ENCODE measurements at places on chromosomes 7 and 10. TPM values are rescaled to one million over a fixed set of nuclear protein-coding genes. Genes with fewer than 3 reads are reported as not detected.

DNA sequence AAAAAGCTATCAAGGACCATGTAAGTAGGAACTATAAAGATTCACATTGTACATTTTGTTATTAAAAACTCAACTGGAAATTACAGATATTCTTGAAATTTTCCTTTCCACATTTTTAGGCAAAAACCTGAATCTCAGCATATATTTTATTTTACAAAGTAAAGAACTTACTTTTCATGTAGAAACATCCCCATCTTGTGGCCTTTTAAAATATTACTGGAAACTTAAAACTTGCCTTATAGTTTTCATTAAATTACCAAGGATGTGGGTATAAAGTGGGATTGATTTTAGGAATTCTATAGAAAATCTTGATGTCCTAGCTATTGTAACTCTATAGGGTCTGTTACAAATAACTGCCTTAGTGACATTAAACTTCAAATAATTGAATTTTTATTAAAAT is 10.6 kb downstream of the DBF4 start:
- no peak for DNase-seq

- no peak for DNase-seq
These were observed 225.9 kb downstream of the EMX2 start for GRCh38 chr10:117768333-117769042.

GRCh38 chr10:77939561-77940001 is 13.0 kb upstream of the DLG5 start:
- no peak for DNase-seq

The ACSM6 gene
- polyA plus RNA-seq = not detected

DNA sequence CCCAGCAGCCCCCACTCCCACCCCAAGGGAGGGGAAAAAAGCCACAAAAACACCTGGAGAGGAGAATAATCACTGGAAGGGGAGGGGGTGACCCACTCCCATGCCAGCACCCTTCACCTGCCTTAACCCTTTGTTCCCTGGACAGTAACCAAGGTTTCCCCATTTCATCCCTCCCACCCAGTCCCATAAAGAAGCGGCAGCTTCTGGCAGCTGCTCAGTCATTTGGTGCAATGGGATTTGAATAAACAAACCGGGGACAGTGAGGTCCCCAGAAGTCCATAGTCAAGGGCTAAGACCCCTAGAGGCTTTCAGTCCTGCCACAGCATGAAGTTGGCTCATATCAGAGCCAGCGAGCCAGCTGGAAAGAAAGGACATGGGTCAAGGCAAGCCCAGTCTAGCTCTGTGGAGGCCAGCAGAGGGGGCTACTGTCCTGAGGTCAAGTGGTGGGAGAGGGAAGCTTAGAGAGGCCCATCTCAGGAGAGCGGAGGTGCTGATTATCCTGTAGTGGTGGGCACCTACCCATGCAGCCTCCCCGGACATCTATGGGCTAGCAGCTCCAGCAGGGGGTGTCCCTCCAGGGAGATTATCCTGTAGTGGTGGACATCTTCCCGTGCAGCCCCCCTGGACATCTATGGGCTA is 58.9 kb upstream of the LBX1 start:
- DNase-seq = no peak

GRCh38 chr7:111654343-111654742 is 92.1 kb upstream of the IMMP2L start:
- DNase-seq = no peak

GRCh38 chr10:127987467-127988380 is 80.8 kb downstream of the PTPRE start:
- no peak for DNase-seq

The ZNF727 gene
- polyA plus RNA-seq = 0.26 TPM

The CALML3 gene
- polyA plus RNA-seq = not detected

- DNase-seq = no peak
These were observed 359.3 kb downstream of the PCLO start for GRCh38 chr7:82803411-82803810.

DNA sequence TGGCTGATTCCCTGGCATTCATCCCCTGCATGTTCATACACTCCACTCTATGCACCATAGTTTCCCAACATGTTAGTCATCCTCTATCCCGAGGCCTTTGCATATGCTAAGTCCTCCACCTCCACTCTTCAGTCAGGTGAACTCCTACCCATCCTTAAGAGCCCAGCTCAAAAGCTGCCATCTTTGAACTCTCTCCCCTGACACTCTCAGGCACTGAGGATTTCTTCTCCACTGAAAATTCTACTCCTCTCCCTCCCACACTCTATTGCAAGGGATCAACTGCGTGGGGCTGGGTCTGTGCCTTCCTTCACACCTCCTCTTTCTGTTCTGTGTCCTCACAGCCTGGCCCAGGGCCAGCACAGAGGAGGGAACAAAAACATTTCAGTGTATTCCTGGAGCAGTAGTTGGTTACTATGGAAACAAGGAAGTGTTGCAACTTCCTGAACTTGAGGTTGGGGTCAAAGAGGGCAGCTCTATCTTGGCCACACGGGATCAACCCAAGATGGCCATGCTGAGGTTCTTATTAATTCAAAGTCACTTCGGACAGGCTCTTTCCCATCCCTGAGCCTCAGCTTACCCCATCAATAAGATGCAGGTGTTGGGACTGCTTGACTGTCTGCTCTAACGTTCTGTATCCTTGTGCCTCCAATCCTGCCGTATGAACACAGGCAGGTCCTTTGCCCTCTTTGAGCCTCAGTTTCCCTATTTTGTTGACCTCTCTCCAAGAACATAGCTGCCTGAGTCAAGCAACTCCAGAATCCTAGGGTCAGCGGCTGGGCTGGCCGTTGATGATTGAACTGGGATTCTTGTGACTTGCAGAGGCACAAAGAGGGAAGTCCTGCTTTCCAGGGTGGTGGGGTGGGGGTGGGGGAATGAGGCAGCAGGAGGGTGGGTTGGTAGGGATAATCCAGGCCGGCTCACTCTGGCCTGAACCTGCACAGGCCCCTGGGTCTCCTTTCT is 15.5 kb downstream of the ZMIZ1 start:
- DNase-seq = peak; percentile 94

GRCh38 chr10:50545846-50546245 is 77.9 kb downstream of the SGMS1 start:
- no peak for DNase-seq

GRCh38 chr7:101186844-101187428 is 6.8 kb upstream of the NAT16 start:
- no peak for DNase-seq

The WDFY4 gene
- polyA plus RNA-seq = 31.7 TPM

The SDK1 gene
- polyA plus RNA-seq = 4.5 TPM

The CRTAC1 gene
- polyA plus RNA-seq = not detected

GRCh38 chr7:103936558-103936957 is 52.9 kb downstream of the RELN start:
- no peak for DNase-seq

DNA sequence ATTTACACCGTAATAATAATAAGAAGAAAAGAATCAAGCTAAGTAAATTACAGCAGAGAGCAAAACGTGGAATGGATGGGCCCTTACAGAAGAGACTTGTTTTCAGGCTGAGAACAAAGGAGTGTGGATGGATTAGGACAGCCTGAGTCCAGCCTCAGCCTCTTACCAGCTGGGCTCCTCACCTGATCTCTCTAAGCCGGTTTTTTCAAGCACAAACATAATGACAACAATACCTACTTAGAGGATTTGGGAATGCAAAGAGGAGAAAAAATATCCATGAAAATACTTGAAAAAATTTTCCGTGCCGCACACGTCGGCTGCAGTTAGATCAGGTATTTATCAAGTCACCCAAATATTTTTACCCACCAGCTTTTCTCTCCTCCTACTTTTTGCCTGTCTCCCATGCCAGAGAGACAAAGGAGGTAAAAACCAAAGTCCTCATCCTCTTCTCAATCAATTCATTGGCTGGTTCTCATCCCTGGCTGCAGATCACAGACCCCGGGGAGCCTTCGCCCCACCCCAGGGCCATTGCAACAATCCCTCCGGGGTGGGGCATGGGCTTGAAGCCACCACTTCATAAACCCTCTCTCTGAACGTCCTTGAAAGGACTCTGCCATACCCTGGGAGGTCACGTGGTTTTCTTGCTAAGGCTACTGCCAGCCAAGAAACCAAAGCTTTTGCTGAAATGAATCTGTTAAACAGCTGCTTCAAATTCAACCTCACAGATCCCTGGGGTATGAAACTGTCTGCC is 29.7 kb upstream of the GTF2I start:
- no peak for DNase-seq

GRCh38 chr7:877312-878232 is 1.2 kb downstream of the GET4 start:
- DNase-seq = peak; percentile 87

- DNase-seq = no peak
These were observed 6.2 kb upstream of the MACC1 start for GRCh38 chr7:20223356-20223755.

The LBX1 gene
- not detected for polyA plus RNA-seq

DNA sequence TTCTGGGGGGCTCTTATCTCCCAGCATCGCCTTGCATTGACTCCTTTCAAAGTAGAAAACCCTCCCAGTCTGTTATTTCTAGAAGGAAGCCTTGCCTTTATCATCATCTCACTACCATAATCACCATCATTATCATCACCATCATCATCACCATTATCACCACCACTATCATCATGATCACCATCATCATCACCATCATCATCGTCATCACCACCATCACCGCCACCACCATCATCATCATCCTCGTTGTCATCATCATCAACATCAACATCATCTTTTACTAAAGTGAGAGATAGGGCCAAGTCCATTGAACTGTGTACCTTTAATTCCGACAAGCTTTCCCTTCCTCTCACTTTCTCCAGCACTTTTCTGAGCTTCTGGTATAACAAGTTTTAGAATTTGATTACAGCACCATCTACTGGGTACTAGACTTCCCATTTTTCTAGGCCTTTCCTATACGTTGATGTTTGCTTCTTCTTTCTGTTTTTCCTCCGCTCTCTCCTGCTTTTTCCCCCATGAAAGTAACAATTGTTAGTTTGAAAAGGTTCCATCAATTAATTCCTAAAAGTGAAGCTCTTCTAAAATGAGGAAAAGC is 226.4 kb downstream of the BUB3 start:
- no peak for DNase-seq

DNA sequence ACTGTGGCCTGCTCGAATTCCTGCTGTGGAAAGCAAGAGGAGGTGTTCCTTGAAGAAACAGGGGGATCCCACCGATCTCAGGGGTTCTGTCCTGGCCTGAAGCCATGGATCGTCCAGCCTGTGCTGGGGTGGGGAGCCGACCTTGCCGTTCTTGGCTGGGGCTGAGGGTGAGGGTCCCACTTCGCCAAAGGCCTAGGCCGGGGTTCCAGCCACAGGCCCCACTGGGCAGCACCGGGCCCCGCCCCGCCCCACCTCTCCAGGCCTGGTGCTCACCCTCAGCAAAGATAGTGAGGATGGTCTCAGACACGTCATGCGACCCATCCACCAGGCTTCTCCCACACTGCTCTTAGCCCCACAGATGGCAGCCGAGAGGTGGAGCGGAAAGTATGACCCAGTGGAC is 51.4 kb upstream of the ZNF716 start:
- peak; percentile 49 for DNase-seq

The GNGT1 gene
- not detected for polyA plus RNA-seq

The NKX2-3 gene
- polyA plus RNA-seq = 10.8 TPM

The NAPEPLD gene
- 7.6 TPM for polyA plus RNA-seq
